ENCODE measurements at places on chromosomes 1 and 21.

- no peak for DNase-seq
Measured at GRCh38 chr1:5828308-5828935, 163.8 kb downstream of the NPHP4 start.

DNA sequence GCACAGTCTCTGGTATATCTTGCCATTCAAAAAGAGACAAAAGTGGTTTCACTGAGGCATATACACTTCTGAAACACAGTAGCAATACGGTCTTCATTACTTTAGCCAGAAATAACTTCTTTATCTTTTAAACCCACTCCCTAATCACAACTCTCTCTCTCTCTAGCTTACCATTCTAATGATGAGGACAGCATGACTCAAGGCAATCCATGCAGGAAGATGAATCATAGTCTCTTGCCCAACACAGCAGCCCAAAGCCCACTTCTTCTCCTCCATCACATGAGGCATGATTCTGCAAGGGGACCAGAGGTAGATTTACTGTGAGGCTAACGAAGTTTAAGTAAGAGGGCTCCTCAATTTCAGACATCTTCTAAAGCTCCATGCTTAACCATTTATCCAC, 285.0 kb upstream of the NR5A2 start:
- DNase-seq, result no peak

DNA sequence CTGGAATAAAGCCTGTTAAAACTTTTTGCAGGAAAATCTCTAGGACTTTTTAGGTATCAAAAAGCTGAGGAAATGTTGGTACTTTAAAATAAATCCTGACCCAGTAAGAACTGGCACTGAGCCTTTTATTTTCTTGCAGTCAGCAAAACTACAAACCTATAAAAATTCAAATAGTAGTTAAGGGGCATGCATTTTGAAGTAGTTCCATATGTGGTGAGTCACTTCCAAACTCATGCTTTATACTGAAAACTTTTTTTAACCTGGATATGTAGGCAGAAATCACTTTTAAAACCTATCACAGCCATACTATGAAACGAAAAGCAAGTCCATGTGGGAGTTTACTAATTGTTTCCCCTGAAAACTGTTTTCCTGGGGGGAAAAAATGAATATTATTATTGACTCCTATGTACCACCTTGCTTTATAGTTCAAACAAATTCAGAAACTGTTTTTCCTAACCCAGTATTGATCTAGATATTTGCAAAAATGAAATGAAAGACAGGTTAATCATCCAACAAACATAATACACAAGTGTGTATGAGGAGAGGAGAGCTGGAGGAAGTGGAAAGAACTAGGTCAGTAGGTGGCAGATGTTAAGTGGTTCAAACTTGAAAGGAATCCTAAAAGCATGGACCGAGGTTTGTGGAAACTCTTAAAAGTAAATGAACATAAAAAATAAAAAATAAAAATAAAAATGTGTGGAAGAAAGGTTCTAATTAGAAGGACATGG, 30.5 kb downstream of the NRIP1 start:
- DNase-seq, result no peak

DNA sequence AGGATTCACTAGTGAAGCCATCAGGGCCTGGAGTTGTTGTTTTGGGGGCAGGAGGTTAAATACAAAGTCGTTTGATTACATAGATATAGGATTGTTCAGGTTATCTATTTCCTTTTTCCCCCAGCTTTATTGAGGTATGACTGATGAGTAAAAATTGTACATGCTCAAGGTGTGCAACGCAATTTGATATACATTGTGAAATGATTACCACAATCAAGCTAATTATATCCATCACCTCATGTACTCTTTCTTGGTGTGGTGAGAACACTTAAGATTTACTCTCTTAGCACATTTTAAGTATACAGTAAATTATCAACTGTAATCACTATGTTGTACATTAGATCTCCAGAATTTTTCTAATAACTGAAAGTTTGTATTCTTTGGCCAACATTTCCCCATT, 6.0 kb downstream of the FGGY start:
- no peak for DNase-seq

DNA sequence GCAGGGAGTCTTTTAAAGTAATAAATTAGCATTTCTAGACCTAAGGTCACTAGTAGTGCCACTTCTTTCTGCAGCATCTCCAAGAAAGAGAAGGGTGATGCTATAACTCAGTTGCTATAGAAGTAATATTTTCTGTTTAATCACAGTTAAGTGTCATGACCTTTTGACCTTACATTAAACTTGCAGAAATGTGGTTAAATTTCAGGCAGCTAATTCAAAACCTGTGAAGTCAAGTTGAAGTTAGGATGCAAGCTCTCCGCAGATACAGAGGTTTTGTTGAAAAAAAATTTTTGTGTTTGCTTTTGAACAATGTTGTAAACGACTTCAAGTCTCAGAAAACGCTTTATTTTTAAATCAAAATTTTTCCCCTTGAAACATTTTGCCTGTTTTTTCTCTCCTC, 193.9 kb downstream of the NFIA start:
- no peak for DNase-seq

DNA sequence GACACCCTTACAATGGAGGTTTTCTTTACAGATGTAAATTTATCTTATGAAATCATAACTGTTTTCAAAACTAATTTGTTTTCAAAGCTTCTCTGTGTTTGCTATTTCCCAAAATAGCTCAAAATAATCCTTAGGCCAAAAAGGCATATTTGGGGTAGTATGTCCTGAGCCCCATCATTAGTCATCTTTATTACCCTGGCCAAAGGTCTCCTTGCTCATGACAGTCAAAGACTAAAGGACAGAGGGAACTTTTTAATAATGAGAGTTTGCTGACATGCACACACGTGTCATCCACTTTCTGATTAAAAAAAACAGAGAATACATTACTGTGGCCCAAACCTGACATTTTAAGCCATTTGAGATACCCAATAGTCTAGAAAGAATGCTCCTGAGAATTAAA, 221.9 kb upstream of the DUSP10 start:
- no peak for DNase-seq

- peak; percentile 67 for DNase-seq
Measured at GRCh38 chr1:212285685-212286555, 710 bp downstream of the PPP2R5A start.

DNA sequence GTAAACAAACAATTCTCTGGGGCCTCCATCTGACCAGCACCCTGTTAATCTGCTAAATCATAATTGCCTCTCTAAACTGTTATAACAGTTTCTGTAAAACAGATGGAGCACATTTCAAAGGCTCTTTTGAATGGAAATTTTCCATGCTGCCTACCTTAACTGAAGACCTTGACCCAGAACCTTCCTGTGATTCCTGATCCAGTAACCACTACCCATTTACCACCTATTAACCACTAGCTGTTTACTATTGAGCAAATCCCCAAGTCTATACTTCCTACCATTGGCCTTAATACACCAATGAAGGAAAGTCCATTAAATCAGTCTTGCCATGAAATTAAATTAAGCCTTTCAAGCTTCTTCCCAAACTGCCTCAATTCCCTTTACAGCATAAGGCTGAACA, 46.3 kb downstream of the RAB3GAP2 start:
- DNase-seq, result no peak

DNA sequence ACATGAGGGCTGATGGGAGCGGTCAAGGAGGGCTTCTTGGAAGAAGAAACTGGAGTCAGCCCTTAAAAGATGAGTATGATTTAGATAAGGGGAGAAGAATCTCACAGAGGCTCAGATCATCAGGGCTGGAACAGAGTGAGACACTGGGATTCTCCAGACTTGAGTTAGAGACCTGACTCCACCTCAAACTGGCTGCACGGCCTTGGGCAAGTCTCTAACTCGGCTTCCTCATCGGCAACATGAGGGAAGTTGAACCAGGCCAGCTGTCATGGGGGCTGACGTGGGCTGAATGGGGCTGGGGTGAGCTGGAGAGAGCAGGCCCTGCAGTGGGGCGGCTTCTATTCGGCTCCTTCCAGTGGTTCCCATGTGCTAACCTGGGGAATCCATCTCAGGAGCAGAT, 2.5 kb downstream of the C1QC start:
- DNase-seq, result no peak

- DNase-seq, result no peak
Measured at GRCh38 chr1:15761366-15762128, 3.0 kb downstream of the FBLIM1 start.

DNA sequence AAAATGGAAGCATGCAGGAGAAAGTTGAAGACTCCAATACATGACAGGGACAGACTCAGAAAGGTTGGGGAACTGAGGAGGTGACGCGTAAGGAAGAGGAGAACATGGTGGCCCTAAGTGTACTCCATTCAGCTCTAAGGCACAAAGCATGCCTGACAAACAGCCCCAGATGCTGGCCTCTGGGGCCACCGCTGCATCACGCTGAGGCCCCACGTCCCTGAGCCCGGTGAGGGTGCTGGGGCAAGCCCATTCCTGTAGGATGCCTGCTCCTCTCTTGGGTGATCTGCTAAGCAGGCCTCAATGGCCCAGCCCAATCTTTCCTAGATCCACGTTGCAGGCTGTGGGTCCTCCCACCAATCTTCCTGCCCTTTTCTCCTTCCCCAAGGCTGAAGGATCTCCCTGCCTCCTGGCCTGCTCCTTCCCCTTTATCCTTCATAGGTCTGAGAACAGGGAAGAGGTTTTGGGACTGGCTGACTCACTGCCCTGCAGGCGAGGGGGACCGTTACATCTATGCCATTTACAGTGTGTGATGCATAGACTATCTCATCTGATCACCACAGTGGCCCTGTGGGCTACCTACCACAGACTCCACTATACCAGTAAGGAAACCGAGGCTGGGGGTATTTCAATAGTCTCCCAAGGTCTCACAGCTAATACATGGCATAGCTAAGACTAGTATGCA, 16.8 kb upstream of the NID1 start:
- DNase-seq, result no peak

DNA sequence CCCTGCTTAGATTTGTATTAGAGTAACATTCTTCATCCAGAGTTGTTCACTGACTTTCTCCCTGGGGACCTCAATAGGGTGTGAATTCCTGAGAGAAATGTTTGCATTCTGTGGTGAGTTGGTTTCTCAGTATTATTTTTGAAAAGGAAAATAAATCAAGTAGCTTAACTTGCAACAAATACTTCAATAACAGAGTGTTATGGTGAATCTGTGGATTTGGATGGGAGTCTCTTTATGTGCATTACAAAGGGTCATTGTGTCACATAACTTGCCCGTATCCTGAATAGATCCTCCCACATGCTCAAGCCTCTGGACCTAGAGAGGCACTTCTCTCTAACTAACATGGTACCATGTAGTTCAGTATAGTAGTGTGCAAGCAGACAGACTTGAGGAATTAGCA, 68.4 kb upstream of the IPO9 start:
- DNase-seq, result no peak

- DNase-seq, result no peak
Measured at GRCh38 chr1:193674292-193674944, 488.0 kb upstream of the B3GALT2 start.

DNA sequence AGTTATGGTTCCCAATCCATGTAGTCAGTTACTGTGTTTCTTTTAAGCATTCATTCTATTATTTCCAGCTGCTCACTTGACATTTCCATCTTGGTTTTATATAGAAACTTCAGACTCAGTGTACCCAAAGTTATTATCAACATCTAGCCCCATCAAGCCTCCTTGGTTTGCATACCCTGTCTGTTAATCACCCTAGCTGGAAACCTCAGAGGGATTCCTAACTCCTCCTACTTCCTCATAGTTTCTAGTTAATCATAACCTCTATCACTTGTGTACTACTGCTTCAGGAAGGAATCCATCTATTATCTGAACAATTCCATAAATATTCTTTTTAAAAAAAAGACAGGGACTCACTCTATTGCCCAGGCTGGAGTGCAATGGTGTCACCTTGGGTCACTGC, 293.3 kb downstream of the SDCCAG8 start:
- no peak for DNase-seq

DNA sequence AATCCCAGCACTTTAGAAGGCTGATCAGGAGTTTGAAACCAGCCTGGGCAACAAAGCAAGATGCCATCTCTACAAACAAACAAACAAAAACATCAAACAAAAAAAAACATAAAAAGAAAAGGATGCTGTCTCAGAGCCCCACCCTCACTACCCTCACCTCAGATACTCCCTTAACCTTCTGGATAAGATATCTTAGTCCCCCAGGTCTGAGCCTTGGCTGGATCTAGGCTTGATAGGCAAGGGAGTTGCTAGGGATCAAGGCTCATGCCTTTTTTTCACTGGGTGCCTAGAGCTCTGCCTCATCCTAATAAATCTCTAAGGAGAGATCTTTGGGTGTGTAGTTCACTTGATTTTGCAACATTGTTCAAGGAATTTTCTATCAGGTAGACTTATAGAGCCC, 7.4 kb downstream of the HDAC1 start:
- no peak for DNase-seq

DNA sequence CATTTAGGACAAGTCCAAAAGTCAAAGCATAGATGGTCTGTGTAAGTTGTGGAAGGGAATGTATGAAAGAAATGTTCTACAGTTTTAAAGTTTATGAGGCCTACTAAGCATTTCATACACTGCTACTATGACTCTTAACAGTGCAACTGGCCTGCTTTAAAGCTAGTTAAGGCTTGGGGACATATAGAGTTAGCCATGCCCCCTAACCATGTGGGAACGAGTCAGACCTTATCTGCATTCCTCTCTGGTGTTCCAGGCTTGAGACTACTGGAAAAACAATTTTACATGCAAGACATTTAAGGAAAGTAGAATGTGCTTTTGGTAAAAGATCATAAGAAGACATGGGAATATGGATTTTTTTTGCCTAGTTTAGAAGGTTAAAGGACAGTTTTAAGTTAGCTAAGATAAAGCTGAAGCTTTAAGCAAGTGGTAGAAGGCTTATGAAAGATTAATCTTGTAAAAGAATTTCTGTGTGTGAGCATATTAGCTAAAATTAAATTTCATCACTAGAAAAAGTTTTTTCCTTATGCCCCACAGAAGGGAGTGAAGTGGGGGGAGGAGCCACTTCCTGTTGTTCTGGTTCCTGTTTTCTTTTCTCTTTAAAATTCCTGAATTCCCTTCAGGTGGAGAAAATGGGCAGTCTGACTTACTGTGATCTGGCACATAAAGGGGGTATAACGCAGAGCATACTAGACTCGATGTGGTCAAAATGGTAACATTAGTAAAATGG, 8.9 kb upstream of the CD48 start:
- DNase-seq, result no peak

DNA sequence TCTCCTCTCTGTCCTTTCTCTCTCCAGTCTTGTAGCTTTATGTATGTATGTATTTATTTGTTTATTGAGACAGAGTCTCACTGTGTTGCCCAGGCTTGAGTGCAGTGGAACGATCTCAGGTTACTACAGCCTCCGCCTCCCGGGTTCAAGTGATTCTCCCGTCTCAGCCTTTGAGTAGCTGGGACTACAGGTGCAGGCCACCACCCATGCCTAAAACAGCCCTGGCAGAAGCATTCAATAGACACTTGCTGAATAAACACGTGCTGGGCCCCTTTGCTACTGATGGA, 2.5 kb downstream of the KIAA2013 start:
- DNase-seq, result no peak

DNA sequence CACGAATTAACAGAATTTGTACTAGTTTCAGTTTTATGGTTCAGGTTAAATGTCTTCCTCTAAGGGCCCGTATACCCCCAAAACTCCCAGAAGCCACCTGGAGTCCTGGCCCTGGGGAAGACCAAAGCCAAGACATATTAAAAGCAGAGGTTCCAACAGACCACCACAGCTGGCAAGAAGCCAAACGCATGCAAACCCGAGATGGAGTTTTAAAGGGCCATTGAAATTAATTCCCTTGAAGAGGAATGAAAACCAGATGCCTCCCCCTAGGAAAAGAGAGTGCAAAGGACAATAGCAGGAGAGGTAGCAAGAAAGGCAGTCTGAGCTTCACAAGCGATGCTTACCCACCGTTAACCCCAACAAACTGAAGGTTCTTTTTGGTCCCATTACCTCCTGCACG, 48.1 kb downstream of the KANK4 start:
- DNase-seq, result no peak

Measured in putamen (tissue), 1 donor.